RWPE2 (cell line): ENCODE measurements at places on chromosomes 12 and 14.

DNA sequence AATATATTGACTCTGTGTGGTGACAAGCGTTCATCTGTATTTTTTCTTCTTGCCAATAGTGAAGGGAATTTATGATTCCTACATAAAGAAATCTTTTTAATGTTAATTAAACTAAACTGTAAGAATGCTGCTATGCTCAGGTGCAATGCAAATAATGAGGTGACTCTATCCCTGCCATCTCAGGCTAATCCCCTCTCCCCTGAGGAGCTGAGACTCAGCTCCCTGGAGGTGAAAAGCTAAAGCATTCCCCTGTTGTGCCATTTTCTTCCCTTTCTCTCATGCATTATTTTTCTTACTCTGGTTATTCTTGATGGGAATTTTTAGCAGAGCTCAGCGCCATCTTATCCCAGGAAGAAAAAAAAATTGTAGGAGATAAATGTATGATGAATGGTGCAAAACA is 113.9 kb upstream of the FGD4 start:
- H3K27me3 ChIP-seq, result no peaks in the 10 kb centered on the region
- H3K4me1 ChIP-seq, result no peaks in the 10 kb centered on the region
- no peaks in the 10 kb centered on the region for H3K36me3 ChIP-seq
- no peak overlapping the region for H3K27ac ChIP-seq

- no peak overlapping the region for H3K27ac ChIP-seq
- no peaks in the 10 kb centered on the region for H3K27me3 ChIP-seq
- no peak for DNase-seq
- H3K4me1 ChIP-seq, result no peaks in the 10 kb centered on the region
- H3K4me3 ChIP-seq, result no peak overlapping the region
These were observed 187.2 kb downstream of the SYNE2 start for GRCh38 chr14:64040044-64040443.

DNA sequence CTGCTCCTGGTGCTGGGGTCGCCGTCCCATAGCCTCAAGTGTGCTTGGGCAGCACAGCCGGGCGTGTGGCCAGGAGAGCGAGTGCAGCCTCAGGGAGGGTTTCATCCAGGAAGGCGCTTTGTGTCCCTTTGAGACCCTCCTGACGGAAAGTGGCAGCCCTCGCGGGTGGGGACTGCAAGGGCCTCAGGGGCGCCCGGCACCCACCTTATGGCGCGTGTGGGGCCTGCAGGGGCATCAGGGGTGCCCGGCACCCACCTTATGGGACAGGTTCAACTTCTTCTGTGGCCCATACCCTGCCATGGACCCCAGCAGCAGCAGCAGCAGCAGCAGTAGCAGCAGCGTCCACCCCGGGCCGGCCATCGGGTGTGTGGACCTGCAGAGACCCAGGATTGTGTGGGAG is 4.5 kb downstream of the LRCOL1 start:
- no peak overlapping the region for H3K4me3 ChIP-seq
- no peaks in the 10 kb centered on the region for H3K36me3 ChIP-seq
- DNase-seq, result no peak
- H3K27ac ChIP-seq, result no peak overlapping the region

DNA sequence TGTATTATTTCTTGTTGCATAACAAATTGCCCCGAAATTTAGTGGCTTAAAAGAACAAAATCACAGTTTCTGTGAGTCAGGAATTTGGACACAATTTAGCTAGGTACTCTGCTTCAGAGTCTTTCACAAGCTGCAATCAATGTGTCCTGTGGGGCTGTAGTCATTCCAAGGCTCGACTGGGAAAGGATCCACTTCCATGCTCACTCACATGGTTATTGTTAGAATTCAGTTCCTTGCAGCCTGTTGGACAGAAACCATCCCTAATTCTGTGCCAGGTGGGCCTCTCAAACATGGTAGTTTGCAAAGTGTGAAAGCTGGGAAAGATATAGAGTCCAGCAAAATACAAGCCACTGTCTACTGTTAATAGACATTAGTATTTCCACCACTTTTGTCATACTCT is 59.7 kb upstream of the ARID2 start:
- H3K4me1 ChIP-seq, result peaks cover 14% of the 10 kb centered on the region

DNA sequence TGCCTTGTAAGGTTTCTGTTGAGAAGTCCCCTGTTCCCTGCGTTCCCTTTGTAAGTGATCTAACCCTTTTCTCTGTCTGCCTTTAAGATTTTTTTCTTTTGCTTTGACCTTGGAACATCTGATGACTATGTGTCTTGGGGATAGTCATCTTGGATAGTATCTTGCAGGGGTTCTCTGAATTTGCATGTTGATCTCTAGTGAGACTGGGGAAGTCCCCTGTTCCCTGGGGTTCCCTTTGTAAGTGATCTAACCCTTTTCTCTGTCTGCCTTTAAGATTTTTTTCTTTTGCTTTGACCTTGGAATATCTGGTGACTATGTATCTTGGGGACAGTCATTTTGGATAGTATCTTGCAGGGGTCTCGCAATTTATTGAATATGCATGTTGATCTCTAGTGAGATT is 38.2 kb upstream of the TMX1 start:
- no peak overlapping the region for H3K4me3 ChIP-seq
- H3K27me3 ChIP-seq, result peaks cover 5% of the 10 kb centered on the region
- H3K27ac ChIP-seq, result no peak overlapping the region
- no peak for DNase-seq

GRCh38 chr12:68119724-68120211 is 39.8 kb downstream of the IFNG start:
- no peak for DNase-seq
- no peaks in the 10 kb centered on the region for H3K36me3 ChIP-seq
- H3K4me3 ChIP-seq, result no peak overlapping the region
- H3K27me3 ChIP-seq, result no peaks in the 10 kb centered on the region
- no peak overlapping the region for H3K27ac ChIP-seq

- no peak overlapping the region for H3K27ac ChIP-seq
- H3K27me3 ChIP-seq, result no peaks in the 10 kb centered on the region
- no peak overlapping the region for H3K4me3 ChIP-seq
- DNase-seq, result no peak
- no peaks in the 10 kb centered on the region for H3K4me1 ChIP-seq
- H3K36me3 ChIP-seq, result no peaks in the 10 kb centered on the region
These were observed 278.1 kb downstream of the NUAK1 start for GRCh38 chr12:105860561-105861207.

DNA sequence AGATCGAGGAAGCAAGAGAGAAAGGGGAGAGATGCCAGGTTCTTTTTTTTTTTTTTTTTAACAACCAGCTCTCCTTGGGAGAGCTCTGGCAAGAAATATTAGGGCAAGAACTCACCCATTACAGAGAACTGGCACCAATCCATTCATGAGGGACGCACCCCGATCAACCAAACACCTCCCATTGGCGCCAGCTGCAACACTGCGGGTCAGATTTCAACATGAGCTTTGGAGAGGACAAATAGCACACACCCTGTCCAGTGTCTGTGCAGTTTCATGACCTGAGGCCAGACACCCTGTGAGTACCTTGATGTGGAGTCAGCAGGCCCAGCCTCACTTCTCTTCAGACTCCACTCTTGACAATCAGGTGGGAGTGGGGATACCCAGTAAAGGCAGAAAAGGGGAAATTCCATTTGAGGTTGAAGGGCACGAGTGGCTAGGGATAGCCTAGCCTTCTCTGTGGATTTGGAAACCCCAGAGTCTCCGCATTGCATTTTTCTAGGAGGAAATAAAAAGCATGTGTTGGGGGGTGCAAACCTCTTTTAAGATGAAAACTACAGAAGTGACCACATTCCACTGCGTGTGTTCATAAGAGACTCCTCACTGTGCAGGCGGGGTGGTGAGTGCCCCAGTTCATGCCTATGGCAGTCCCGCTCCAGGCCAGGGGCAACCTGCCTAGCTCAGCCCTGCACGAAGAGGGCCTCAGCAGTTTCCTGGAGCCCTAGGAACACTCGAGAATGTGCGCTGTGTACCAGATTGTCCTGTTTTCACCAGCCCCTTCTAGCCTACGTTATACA is 42.4 kb upstream of the GPATCH2L start:
- no peak for DNase-seq
- no peak overlapping the region for H3K27ac ChIP-seq
- H3K27me3 ChIP-seq, result peaks cover 4% of the 10 kb centered on the region

- no peak overlapping the region for H3K27ac ChIP-seq
- no peaks in the 10 kb centered on the region for H3K27me3 ChIP-seq
- H3K4me1 ChIP-seq, result no peaks in the 10 kb centered on the region
These were observed 14.1 kb upstream of the TMEM119 start for GRCh38 chr12:108611884-108612415.

DNA sequence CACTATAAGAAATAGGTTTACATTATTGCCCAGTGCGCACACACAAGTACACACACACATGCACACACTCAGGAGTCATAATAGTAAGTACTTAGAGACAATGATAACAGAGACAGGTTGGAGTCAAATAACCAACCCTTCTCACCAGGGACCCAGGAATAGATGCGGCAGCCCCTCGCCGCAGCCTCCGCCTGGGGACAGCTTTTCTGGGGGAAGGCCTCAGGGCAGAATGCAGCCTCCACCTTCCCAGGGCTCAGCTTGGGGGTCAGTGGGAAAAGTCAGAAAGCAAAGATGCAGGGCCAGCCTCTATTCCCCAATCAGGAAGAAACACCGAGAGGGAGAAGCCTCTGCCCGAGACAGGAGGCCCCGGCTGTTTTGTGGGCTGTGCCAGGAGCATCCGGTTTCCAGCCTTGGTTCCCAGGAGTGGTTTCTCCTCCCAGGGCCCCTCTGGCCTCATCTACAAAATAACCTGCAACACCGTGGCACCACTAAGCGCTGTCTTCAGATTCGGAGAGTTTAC is 23.4 kb upstream of the EIF5 start:
- H3K4me3 ChIP-seq, result no peak overlapping the region
- peaks cover 6% of the 10 kb centered on the region for H3K4me1 ChIP-seq
- peak; percentile 42 for DNase-seq
- H3K36me3 ChIP-seq, result no peaks in the 10 kb centered on the region

- no peaks in the 10 kb centered on the region for H3K27me3 ChIP-seq
- H3K27ac ChIP-seq, result no peak overlapping the region
- DNase-seq, result no peak
These were observed 39.9 kb downstream of the NINJ2 start for GRCh38 chr12:623172-623864.

DNA sequence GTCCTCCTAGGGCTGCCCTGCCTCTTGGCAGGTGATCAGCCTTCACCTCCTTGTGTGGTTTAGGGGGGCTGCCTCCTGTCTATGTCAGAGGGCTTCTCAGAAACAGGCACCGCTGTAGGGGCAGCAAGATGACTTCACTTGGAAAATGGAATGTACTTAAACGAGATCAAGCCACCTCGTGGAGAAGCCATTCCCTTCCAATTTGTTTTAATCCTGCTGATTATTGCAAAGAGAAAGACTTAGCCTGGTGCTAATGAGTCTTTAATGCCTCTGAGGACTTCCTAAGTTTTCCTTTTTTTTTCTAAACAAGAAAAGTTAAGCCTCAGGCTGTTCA is 62.3 kb upstream of the RFLNA start:
- peak overlapping the region; percentile 91 for H3K27ac ChIP-seq
- no peaks in the 10 kb centered on the region for H3K27me3 ChIP-seq
- DNase-seq, result no peak
- H3K36me3 ChIP-seq, result no peaks in the 10 kb centered on the region

DNA sequence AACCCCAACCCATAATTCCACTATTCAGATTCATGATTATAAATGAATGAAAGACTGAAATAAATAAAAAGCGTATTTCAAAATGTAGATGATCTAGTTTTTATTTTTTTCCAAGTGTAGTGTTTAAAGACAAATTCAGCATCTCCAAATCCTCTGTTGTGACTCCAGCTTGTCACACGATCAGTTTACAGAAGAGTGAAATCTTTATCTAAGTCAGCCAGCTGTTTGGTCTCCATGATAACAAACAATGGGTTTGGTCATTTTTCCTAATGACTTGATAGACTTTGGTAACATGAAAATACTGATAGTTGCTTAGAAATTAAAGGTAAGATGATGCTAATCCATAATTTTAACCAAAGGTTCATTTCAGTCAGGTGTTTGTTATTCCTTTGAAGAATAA is 114.5 kb upstream of the RASSF8 start:
- no peaks in the 10 kb centered on the region for H3K27me3 ChIP-seq
- H3K4me1 ChIP-seq, result no peaks in the 10 kb centered on the region
- no peak overlapping the region for H3K27ac ChIP-seq
- no peaks in the 10 kb centered on the region for H3K36me3 ChIP-seq

DNA sequence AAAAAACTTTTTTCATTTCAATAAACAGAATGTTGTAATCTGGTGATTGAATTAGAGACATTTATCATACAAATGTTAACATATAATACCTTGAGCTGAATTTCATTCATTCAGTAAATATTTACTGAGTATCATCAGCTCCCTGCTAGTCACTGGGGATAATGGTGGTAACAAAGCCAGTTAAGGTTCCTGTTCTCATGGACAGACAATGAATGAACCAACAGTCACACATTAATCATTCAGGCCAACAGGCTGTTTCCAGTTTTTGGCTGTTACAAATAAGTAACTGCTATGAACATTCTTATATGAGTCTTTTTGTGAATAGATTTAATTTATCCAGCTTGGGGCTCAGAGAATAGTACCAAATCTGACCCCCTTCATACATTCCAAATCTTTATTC is 13.5 kb downstream of the EXD2 start:
- no peaks in the 10 kb centered on the region for H3K27me3 ChIP-seq
- H3K4me1 ChIP-seq, result no peaks in the 10 kb centered on the region
- H3K4me3 ChIP-seq, result no peak overlapping the region
- no peak overlapping the region for H3K27ac ChIP-seq

DNA sequence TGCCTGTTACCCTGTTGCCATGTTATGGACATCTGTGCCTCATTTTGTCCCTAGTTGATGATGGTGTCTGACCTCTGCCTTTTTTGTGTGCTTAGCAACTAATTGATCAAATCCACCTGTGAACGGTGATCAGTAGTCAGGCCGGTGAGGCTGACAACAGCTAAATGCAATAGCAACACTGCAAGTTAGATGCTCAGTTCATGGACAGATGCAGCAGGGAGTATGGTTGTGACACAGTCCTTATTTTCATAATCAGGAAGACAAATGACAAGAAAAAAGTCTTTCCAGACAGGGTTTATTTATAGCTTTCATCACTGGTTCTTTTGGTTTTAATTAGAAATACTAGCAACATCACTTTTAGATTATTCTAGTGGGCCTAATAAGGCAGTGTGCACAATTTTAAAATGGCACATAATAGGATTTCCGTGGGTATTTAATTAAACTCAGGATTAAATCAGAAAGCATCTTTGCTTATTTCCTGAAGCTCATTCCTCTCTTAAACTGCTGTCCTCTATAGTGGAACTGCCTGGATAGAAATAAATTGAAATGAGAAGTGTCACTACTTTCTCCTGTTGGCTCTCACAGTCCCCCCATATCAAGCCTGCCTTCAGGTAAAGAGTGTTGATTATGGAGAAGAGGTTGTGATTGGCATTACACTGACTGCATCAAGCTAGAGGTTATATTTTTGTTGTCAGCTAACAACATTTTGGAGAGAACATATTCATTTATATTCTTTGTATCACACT is 281.1 kb upstream of the NAV3 start:
- no peak overlapping the region for H3K4me3 ChIP-seq
- H3K27me3 ChIP-seq, result peaks cover 2% of the 10 kb centered on the region
- H3K36me3 ChIP-seq, result no peaks in the 10 kb centered on the region
- no peak overlapping the region for H3K27ac ChIP-seq
- no peaks in the 10 kb centered on the region for H3K4me1 ChIP-seq
